Effector CD8-positive, alpha-beta T cell (primary cell): ENCODE measurements at places on chromosomes 7 and 10.

GRCh38 chr7:69951458-69951857 is 353.2 kb downstream of the AUTS2 start:
- DNase-seq = no peak

GRCh38 chr7:77565917-77566316 is 28.8 kb downstream of the PTPN12 start:
- DNase-seq = no peak

- DNase-seq = no peak
Measured at GRCh38 chr10:60646966-60647796, 131.1 kb upstream of the CDK1 start.

DNA sequence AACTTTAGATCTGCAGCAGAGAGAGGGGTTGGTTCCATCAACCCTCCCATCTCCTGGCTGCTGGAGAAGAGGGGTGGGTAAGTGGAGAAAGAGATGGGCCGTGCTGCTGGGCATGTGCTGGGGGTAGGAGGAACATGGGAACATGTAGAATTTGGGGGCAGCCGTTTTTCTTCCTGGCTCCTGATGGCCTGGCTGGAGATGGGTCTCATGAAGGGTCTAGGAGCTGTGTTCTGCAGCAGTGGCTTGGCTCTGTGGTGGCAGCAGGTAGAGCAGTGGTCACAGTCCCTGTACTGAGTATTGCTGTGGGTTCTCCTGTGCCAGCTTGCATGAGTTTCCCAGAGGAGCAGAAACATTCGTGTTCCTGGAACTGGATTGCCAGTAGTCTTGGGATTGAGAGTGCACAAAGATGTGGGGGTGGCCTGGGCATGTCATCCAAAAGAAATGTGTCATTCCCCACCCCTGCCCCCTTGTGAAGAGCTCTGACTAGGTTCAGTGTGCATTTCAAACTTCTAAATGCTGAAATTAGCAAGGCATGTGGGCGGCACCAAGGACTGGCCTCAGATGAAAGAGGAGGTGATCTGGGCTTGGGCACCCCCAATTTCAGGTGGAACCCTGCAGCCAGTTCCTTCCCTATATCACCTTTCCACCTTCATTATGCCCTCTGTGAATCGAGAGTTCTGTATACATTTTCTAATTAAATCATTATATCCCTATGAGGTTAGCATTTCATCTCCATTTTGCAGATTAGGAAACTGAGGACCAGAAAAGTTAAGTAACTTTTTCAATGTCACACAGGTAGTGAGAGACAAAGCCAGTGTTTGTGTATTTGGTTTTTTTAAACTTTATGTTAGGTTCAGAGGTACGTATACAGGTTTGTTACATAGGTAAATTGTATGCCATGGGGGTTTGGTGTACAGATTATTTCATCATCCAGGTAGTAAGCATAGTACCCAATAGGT is 2.1 kb downstream of the CHST3 start:
- DNase-seq = no peak

DNA sequence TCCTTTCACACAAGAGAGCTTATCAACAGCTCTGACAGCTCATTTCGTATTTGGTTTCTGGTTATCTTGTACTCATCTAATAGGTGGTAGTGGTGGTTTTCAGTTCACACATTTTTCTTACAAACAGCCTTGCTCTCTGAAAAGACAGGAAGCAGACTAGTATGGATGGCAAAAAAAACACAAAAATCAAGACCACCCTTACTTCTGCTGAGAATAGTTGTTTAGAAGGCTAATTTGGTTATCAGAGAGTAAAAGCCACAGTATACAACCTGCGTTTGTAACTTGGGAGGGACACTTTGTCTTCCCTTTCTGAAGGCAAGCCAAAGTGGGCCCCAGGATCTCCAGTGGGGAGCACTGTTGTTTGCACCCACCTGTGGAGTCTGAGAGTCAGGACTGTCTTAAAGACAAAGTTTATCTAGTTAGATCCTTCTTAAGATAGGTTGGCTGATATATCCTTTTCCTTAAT is 68.0 kb downstream of the PIP4K2A start:
- DNase-seq = no peak

GRCh38 chr7:92850516-92850915 is 14.1 kb upstream of the CDK6 start:
- DNase-seq = no peak
